NCI-H69 (cell line): ENCODE measurements at places on chromosomes 16 and 17.

DNA sequence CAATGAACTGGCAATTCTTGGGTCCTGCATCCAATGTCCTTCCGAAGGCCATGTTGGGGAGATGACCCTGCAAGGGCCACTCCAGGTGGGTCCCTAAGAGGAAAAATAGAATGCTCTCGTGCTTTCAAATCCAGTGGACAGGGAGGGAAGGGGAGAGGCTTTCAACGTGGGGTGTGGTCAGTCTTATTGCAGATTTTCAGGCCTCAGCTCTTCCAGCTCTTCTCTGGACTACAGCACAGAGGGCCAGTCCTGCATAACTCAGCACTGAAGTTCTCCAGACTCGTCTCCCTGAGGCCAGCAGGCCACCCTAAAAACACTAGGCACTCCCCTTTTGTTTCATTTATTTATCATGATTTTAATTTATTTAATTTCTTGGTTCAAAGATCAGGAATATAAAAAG is 43.1 kb downstream of the SRL start:
- no peak for DNase-seq

GRCh38 chr16:89361751-89362539 is 128.4 kb downstream of the ANKRD11 start:
- DNase-seq, result no peak

DNA sequence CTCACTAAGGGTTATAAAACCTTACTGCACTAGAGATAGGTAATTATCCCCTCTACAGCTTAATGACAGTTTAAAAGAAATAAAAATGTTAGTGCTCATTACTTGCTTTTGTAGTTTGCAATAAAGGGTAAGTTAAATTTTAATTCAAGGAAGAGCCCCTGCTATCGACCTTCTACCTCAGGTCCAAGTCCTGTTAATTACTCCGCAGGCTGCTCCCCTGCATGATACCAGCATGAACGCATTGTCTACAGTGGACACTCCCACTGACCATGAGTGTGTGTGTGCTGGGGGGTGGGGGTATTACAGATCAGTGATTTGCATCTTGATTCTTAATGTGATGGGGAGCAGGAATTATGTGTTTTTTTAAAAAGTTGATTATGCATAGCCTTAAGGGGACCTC is 103.1 kb downstream of the AATF start:
- no peak for DNase-seq

- DNase-seq, result peak; percentile 60
Observed at GRCh38 chr17:81120149-81120484, 45.2 kb upstream of the PVALEF start.

GRCh38 chr16:54630284-54630967 is 300.2 kb upstream of the IRX5 start:
- DNase-seq, result no peak

GRCh38 chr17:37481001-37481665 is 8.6 kb upstream of the DUSP14 start:
- peak; percentile 37 for DNase-seq

DNA sequence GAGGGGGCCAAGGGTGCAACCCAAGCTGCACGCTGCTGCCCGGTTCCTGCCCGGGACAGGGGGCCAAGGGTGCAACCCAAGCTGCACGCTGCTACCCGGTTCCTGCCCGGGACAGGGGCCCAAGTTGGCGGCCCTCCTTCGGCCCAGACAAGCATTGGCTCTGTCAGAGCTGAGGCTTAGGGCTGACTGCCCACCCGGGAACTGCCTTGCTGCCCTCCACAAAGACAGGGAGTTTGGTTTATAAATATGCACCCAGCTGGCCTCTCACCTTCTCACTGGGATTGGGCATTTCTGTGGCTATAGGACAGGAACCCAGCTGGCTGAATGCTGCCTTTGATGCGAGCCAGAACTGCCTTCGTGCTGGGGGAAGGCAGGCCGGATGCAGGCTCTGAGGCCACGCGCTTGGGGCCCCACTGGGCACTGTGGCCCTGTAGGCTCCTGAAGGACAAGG is 105.7 kb downstream of the IRX5 start:
- DNase-seq, result no peak

DNA sequence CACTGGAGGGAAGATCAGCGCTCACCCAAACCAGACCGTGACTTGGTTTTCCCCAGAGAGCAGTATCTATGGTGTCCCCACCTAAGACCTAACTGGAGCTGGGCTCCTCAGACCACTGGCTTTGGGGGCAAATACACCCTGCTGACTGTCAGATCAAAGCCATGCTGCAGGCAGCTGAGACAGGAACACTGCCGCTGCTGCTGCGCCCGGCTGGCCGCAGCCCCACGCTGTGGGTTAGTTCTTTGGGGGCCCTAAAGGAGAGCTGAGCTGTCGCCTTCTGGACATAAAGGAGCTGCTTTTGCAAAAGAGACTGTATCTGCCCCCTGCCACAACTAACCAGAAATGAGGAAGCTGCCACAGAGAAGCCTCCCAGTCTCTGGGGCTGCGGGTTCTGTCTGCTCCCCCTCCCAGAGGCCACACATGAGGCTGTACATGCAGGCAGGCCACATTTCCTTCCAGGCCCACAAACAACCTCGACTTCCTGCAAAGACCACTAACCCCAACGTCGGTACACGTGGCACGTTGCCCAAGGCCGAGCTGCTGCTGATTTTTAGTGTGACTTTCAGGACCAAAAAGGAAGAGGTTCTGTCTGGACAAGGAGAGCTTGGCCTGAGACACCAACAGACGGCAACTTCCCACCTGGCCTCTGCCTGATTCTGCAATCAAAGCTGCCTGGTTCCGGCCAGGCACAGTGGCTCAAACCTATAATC is 18.2 kb upstream of the ABR start:
- DNase-seq, result no peak

- DNase-seq, result peak; percentile 57
Observed at GRCh38 chr16:11202260-11203091, 53.5 kb downstream of the SOCS1 start.

DNA sequence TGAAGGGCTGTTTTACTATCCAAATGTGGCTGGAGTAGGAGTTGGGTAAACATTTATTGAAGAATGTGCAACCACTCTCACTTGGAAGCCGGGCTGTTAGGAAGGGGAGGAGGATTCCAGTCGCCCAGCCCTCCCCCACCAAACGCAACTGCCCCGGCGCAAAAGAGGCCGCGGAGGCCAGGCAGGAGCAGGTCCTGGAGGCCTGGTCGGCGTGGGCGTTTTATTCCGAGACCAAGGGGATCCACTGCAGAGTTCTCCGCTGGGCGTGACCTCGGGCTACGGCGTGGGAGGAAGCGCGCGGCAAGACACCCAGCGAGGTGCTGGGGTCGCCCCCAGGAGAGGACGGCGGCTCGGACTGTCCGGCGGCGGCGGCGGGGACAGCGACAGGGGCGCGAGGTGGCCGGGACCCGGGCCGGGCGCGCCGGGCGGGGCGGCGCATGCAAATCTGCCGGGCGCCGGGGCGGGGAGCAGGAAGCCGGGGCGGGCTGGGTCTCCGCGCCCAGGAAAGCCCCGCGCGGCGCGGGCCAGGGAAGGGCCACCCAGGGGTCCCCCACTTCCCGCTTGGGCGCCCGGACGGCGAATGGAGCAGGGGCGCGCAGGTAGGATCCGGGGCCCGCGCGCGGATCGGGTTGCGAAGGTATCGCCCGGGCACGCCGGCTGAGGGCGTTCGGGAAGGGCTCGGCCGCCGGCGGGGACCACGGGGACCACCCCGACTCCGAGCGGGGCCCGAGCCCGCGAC is at the start of gene IL4R:
Gene IL4R, plus strand, starts transcription at position 553 of the 739 bp plus-strand sequence. CDS start 26,230 bp downstream, outside the sequence.
- DNase-seq, result peak; percentile 10

DNA sequence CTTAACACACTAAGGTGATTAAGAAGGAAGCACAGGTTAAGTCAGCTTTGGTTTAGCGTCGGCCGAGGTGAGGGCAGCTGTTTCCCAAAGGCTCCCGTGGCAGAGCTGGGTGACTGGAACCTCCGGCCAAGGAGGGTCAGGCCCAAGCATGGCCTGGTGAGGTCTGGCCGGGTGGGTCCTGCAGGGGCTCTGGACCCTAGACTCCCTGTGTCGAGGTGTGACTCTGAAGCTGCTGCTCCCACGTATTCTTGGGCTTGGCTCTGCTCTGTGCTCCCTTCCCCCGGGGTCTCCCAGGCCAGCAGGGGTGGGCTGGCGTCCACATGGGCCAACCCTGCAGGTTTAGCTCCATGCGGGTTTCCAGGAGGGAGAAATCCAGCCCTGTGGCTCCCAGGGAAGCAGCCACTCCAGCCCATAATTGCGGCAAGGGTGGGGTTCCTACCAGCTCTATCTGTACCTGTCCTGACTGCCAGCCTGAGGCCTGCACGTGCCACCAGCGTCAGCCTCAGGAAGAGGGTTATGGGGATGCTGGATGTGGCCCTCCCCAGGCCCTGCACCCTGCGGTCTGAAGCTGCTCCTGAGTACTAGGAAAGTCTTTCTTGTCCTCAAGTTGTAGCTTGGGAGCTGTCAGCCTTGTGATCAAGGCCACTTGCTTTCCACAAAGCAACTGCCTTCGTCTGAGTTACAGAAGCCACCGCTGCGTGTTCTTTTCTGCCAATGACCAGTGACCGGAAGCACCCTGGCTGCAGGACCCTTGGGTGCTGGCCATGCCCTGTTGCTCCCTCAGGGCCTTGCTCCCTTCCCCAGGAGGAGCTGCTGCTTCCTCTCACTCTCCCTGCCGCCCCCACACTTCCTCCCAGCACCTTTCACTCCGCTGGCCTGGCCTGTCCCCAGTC is 4.8 kb downstream of the CDK5R1 start:
- peak; percentile 31 for DNase-seq

- peak; percentile 59 for DNase-seq
Observed at GRCh38 chr17:45432405-45433158, at the start of gene ARHGAP27. TSS of gene ARHGAP27 (minus strand) at chr17:45432870. CDS start at chr17:45430279, 2,591 bp downstream.

DNA sequence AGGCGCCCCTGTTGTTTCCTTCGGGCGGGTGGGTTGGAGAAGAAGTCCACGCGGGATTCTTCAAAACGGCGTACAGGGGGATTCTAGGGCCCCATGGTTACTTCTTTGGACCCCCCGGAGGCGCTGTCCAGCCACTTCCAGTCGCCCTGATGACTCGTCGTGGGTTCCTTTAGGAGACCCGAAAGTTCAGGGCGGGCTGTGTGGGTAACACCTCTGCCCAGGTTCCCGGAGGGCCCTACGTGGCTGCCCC is 716 bp upstream of the HIC1 start:
- DNase-seq, result no peak

GRCh38 chr17:80834893-80835275 is 156.8 kb upstream of the CHMP6 start:
- DNase-seq, result no peak

DNA sequence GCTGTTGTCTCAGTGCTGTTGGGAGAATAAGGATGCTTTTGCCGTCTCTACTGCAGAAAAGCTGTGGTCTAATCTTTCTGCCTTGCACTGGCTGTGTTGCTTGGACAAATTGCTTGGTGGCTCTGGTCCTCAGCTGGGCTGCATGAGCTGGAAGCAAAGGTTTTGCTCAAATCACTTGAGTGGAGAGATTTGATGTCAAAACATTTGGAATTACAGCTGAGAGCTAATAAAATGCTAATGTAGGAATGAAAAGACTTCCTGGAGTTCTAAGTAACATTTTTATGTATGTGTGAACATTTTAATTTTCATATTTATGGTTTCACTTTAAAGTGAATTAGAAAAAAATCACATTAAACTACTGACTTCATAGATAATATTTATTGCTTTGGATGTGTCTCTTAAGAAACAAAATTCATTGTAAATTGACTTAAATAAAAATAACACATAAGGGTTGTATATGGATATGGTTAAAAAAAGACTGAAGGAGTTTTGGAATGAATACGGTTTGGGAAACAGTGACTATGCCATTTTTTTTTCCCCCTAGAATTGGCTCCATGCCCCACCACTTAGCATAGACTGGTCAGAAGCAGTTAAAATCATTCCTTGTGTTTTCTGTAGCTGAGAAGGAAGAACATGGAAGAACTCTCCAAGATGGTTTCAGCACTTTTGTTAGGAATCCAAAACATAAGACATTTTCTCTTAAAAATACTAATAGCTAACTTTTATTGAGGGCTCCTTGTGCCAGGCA is 39.2 kb upstream of the FAM20A start:
- DNase-seq, result no peak

DNA sequence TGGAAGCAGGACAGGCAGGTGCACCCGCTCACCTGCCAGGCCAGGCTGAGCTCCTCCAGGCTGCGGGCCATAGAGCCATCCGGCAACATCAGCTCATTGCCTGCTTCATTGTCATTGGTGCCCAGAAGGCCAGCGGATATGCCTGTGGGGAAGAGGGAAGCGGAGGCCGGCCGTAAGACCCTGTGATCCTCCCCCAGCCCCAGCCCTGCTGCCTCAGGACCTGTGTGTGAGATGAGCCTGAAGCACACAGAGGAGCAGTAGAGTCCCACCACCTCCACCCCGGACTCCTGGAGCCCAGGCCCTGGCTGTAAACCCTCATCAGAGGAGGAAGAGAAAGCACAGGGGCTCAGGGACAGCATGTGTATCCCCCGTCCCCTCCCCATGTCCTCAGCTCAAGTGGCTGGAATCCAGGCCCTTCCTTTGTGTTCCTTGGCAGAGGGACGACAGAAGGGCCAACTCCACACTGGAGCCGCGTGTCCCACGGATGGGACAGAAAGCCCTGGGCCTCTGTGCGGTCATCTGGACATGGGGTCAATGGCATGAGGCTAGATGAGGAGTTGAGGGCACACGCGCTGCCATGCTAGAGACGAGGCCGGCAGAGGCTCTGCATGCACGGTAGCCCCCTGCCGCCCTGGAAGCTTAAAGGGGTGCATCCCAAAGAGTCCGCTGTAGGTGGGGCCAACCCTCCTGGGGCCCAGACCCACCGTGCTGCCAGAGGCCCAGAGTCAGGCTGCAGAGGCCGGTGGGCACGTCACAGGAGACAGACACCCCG is 39.1 kb downstream of the RMI2 start:
- DNase-seq, result no peak

- no peak for DNase-seq
Observed at GRCh38 chr16:59305850-59306249, 571.7 kb upstream of the GOT2 start.

- no peak for DNase-seq
Observed at GRCh38 chr16:75584108-75584507, 17.9 kb downstream of the GABARAPL2 start.

- DNase-seq, result no peak
Observed at GRCh38 chr16:50685462-50686063, 4.5 kb upstream of the SNX20 start.

- DNase-seq, result no peak
Observed at GRCh38 chr17:74387365-74388218, 20.3 kb downstream of the GPR142 start.

DNA sequence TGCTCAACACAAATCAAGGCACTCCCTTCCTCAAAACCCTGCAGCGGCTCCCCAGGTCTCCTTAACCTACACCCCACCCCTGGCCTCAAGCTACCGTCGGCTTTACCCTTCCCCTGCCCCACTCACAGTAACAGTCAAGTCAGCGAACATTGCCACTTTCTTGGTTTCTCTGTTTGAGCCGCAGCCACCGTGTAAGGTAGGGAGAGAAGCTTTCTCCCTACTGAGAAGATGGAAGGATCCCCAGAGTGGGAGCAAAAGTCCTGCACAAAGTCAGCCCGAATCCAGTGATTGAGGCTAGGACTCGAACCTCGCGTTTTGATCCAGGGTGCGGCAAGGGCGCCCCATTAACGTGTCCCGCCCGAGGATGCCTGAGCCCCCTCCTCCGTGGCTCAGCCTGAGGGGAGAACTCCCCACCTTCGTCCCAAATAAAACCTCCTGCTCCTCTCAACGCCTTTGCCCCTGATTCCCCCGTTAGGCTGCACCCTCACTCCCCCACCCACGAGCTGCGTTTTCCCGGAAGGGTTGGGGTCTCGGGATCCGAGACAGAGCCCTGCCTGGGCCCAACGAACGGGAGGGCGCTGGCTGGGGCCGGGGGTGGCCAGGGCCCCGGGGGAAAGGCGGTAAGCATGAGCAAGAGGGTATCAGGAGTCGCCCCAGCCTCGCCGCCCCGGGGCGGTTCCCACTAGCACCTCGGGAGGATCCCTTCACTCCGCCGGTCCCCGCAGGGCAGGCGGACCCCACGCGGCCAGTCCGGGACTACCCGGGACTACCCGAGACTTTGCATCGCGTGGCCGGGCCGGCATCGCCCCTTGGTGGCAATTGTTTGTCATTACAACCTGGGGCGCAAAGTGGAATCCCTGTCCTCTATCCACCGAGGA is 9.9 kb upstream of the NAGS start:
- peak; percentile 76 for DNase-seq
